ENCODE measurements at places on chromosomes 1 and 21. TPM values are rescaled to one million over a fixed set of nuclear protein-coding genes. Genes with fewer than 3 reads are reported as not detected.

HIVEP3 gene
- 4.7 TPM for total RNA-seq

TEX38 gene
- total RNA-seq: not detected

KCNE1 gene
- 0.33 TPM for total RNA-seq

OR2L3 gene
- total RNA-seq: 0.33 TPM

KCNJ9 gene
- 4.1 TPM for total RNA-seq

OR2L8 gene
- not detected for total RNA-seq

FAM72B gene
- total RNA-seq: 3.7 TPM

SHISAL2A gene
- 0.38 TPM for total RNA-seq

KRTAP13-4 gene
- not detected for total RNA-seq

NBPF6 gene
- total RNA-seq: not detected

DNAI4 gene
- total RNA-seq: 18.5 TPM

SLC44A5 gene
- 19.1 TPM for total RNA-seq

KRTAP20-4 gene
- total RNA-seq: not detected

FCGR3A gene
- 2.9 TPM for total RNA-seq

FAM151A gene
- total RNA-seq: not detected

ARHGEF19 gene
- total RNA-seq: 12.5 TPM

LENEP gene
- total RNA-seq: 6.0 TPM

All from camera-type eye (tissue), 1 donor.